ENCODE measurements at places on chromosomes 3 and 15.

- no peak for DNase-seq
Observed at GRCh38 chr3:142614059-142614626, 17.9 kb downstream of the PLS1 start.

DNA sequence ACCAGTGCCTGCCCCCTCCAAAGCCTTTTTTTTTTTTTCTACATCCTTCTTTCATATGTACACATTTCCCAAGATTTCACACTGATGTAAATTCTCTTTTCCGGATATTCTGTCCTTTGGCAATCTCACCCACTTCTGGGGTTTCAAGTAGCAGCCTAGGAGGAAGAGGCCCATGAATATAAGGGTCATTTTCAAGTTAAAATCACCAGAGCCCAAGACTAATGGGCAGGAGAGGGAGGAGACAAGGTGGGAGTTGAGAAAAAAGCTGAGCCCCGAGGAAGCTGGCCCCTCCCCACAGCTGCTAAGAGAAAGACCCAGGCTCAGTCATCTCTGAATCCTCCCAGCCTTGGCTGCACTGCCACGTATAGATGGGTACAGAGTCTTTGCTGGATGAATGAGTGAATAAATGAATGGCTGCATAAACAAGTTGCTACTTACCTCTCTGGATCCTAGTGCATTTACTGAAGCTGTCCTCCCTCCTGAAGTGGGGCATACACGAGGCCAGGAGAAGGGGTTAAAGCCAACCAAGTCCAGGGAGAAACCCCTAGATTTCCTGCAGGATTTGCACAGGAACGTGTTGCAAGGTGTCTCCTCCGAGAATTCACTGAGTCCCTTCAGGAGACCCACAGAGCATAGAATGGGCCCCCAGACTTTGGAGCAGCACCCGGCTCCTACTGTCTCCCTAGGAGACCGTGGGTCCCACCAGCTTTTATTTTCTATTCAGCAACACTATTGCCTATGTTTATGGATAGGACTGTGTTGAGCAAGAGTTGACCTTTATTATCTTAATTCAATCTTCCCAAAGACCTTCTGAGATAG, 100.8 kb upstream of the LIPC start:
- DNase-seq: no peak

- no peak for DNase-seq
Observed at GRCh38 chr3:53812434-53812833, 33.8 kb downstream of the CHDH start.

GRCh38 chr3:166498446-166498845, 661.2 kb upstream of the BCHE start:
- no peak for DNase-seq

DNA sequence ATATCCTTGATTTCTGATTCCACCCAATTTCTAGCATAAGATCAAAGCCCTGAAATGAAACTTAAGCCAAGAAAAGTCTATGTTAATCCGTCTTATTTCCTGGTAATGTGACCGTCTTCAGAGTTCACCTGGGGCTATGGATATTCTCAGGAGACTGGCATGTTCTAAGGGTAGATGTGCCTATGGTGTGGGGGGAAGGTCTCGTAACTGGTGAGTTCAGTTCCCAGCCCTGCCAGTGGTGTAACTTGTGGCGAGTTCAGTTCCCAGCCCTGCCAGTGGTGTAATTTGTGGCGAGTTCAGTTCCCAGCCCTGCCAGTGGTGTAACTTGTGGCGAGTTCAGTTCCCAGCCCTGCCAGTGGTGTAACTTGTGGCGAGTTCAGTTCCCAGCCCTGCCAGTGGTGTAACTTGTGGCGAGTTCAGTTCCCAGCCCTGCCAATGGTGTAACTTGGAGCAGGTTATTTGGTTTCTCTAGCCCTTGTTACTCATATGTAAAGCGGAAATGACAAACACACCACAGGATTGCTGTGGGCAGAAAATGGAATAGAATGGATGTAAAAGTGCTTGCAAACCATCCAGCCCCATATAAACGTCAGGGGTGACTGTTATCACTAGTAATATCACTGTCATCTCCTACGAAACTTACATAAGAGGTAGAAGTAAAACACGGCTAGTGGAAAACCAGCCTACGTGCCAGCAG, 30.4 kb downstream of the SLC51A start:
- no peak for DNase-seq

- DNase-seq: no peak
Observed at GRCh38 chr3:32861681-32862080, 43.9 kb downstream of the TRIM71 start.

GRCh38 chr3:159616234-159616825, 372.3 kb upstream of the IL12A start:
- no peak for DNase-seq

DNA sequence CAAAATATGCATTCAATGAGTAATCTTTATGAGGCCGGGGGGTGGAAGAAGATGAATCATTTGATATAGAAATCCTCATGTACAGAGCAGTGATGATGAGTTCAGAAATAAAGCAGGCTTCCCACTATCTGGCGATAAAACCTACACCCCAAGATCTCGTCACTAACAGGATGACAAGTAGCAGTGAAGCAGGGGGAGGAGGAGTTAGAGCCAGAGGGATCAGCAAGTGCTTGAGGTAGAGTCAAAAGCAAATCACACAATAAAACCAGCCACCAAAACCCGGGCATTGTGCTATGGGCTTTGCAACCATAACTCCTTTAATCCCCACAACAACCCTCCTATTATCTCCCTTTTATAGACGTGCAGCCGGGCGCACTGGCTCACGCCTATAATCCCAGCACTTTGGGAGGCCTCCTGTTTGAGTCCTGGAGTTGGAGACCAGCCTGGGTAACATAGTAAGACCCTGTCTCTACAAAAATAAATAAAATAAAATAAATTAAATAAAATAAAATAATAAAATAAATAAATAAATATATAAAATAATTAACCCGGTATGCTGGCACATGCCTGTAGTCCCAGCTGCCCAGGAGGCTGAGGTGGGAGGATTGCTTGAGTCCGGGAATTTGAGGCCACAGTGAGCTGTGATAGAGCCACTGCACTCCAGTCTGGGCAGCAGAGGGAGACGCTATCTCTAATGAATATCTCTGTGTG, 53.0 kb downstream of the STARD5 start:
- no peak for DNase-seq

- DNase-seq: no peak
Observed at GRCh38 chr3:8443829-8444791, 57.5 kb upstream of the LMCD1 start.

GRCh38 chr3:117074826-117075225, 365.2 kb downstream of the TUSC7 start:
- no peak for DNase-seq

DNA sequence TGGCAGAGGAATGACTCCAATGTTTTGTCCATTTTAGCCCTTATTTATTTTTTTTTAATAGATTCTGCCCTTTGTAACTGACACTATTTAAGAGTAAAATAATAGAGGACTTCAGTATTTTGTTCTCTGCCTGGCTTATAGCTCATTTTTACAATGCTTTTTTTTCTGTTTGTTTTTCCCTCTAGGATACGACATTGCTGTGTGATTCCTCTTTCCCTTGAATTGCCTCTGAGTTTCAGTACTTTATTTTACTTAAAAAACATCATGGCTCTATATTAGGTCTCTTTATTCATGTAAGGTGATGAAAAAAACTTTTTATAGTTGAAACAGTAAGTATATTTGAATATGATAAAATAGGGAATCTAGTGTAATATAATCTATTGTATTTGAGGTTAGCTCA, 179.1 kb downstream of the PTPRG start:
- no peak for DNase-seq

DNA sequence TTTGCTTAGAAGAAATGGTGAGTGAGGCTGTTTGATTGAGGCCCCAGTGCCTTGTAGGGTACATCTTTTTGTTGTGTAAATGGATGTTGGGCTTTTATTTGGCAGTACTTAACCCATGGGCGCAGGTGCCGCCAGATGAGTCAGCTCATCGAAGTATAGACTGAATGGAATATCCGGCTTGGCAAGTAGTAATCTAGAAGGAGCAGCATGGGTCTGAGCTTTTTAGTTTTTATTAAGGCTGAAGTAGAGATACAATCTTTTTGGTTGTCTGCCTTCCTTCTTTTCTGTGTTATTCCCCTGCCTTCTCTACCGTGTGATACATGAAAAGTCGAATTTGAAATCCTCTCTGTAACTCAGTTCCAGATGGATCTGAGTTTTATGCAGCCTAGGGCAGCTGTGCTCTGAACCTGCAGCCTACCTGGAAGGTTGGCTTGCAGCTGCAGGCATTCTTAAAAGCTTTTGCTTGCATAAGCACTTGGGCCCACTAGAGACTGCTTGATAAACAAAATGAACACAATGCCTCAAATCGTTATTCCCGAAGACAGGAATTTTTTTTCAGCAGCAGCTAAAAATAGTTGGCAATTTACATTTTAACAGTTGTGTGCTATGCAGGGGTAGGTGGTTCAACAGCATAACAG, 177.5 kb upstream of the CGNL1 start:
- DNase-seq: peak; percentile 76

DNA sequence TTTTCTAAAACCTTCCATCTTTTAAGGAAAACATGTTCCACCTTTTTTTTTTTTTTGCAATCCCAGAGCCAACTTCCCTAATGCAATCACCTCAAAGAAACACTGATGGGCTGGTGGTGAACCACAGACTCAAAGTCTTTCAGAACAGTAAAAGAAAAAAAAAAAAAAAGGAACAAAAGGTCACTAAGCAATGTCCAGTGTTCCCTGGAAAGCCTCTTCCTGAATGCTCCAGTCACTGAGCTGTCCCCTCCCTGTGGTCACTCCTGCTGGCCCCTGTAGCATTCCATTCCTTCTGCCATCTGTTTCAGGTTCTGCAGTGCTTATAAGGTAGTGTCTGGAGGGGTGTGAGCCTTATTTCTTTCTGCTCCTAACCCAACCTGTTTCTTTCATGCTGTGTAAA, 53.3 kb downstream of the AAGAB start:
- DNase-seq: no peak

GRCh38 chr3:191373327-191373726, 43.0 kb upstream of the UTS2B start:
- no peak for DNase-seq

DNA sequence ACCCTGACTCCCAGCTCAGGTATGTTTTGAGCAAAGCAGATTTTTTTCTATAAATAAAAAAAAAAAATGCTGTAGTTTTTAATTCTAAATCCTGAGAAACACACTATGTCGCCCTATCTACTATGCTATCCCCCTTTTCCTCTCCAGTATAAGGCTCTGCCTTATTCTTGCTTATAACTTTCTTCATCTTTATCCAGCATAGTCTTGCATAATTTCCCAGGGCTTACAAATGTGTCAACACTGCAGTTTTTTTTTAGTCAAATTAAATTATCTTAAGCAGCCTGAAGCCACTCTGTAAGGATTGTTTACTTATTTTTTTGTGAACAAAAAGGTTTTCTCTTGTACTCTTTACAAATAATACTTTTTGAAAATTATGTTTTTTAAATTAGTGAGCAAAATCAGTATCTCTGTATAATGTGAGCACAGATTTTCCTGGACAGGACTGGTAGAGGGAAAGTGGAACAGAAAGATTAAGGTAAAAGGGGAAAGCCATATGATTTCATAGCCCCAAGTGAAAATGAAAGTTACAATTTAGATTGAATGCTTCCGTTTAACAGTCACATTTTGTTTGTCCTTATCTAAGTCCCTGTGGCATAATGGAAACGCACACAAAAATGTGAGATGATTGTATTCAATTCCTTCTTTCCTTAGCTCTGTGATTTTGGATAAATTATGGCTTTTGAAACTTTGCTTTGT, 5.6 kb upstream of the PYDC2 start:
- no peak for DNase-seq

DNA sequence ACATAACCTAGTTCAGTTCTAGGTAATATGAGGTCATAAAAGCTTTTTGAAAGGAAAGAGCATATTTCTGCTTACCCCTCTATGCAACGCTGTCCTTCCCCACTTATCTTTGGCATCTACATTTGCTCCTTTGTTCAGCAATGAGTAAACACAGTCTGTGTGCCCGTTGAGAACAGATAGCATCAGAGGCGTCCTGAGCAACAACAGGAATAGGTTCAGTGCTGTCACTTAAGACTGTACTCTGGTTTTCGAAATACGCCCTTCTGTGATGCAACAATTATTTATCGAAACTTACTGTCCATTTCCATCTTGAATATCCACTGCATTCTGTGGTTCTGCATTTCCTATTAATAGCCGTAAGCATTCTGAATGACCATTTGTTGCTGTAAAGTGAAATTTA, 84.4 kb downstream of the BTD start:
- no peak for DNase-seq

- no peak for DNase-seq
Observed at GRCh38 chr3:51398595-51399310, 7.7 kb downstream of the RBM15B start.

GRCh38 chr3:133209871-133210550, 171.8 kb downstream of the TMEM108 start:
- no peak for DNase-seq

DNA sequence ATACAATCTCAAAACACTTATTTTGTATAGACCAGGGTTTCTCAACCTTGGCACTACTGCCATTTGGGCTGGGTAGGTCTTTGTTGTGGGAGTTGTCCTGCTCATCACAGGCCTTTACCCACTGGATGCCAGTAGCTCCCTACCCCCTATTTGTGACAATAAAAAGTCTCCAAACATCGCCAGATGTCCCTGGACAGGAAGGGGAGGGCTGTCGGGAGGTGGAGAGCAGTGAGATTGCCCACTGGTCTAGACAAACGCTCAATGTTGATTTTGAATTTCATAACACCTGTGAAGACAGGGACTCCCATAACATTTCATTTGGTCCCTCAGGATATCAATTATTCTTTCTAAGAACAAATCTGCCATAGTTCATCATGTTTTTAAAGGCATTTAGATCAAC, 151.7 kb upstream of the PTPRG start:
- DNase-seq: no peak

GRCh38 chr15:56036546-56037067, 43.2 kb upstream of the NEDD4 start:
- DNase-seq: no peak

DNA sequence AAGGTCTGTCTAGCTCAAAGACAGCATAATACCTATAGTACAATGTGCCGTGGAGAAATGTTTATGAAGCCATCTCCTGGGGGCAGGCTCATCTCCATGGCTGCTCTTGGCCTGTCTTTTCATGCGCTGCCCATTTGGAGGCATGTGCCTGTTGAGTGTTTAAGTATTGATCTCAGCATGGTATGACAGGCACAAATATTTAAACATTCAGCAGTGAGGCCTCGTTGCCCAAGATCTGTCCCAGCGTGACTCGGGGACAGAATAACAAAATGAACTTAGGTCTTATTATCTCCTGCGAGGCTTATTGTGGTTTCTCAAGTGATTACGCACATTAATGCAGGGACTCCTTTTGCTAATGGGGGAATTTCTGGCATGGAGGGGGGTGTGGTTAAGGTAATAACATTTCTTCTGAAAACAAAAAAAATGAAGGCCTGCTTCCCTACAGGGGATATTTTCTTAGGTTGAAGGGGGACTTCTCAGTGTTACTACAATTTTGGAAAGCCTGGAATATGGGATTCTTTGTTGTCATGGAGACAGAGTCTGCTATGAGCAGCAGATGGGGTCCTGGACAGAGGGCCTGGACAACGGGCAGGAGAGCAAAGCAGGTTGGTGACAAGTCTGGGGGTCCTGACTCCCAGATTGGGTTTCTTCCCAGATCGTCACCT, 4.4 kb upstream of the SLC6A1 start:
- no peak for DNase-seq

GRCh38 chr3:168161696-168162095, 66.0 kb upstream of the GOLIM4 start:
- DNase-seq: no peak

Data from NCI-H1930 (cell line).